ENCODE measurements at places on chromosomes 4 and X.

- no peak for DNase-seq
Observed at GRCh38 chr4:27149541-27150212, 289.0 kb downstream of the STIM2 start.

DNA sequence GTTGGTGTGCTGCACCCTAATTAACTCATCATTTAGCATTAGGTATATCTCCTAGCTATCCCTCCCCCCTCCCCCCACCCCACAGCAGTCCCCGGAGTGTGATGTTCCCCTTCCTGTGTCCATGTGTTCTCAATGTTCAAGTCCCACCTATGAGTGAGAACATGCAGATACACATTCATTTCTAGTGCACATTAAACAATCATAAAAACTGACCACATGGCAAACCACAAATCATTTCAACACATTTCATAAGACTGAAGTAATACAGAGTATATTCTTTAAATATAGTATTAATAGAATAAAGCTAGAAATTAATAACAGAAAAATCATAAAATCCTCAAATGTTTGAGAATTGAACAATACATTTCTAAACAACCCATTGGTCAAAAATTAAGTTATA, 34.1 kb downstream of the PRKG2 start:
- no peak for DNase-seq

DNA sequence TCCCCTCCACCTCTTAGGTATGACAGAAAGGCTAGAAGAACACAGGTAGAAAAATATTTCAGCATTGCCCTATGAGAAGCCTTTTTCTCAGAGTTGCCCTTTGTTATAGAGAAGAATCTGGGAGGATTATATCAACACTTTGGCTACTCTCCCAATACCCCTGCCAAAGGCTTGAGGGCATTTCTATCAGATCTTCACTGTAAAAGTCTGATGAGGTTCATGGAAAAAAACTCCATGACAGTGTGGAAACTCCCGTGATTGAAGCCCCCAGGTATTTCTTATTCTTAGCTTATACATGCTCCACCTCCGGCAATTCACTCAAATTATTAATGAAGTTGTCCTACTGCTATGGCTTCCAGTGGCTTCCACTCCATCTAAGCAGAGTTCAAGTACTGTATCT, 753.6 kb downstream of the CENPC start:
- DNase-seq, result no peak

- DNase-seq, result no peak
Observed at GRCh38 chr4:186712690-186713089, 11.0 kb downstream of the FAT1 start.

- DNase-seq, result no peak
Observed at GRCh38 chr4:163587867-163588266, 93.4 kb downstream of the TMA16 start.

DNA sequence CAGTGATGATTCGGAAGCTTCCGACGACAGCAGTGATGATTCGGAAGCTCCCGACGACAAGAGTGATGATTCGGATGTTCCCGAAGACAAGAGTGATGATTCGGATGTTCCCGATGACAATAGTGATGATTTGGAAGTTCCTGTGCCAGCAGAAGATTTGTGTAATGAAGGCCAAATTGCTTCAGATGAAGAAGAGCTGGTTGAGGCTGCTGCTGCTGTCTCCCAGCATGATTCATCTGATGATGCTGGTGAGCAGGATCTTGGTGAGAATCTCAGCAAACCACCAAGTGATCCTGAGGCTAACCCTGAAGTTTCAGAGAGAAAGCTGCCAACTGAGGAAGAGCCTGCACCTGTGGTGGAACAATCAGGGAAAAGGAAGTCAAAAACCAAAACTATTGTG, 14.2 kb downstream of the CXCR3 start:
- DNase-seq, result no peak

DNA sequence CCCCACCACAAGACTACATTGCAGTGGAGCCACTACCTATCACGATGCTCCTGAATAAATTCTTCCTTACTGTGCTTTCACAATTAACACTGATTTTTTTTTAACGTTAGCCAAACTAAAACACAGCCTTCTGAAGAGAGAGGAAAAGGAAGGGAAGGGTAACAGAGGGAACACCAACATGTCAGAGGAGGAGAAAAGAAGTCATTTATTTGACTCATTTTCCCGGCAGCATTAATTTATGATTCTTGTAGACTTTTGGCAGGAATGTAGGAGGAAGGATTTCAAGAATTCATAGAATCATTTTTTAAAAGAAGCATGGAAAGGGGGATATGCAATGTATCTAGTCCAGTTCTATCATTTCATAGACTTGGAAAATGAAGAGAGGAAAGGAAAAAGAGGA, 74.3 kb upstream of the IQCM start:
- DNase-seq, result no peak

Data from immature natural killer cell (primary cell).